ENCODE measurements at places on chromosomes 1 and 21.

- DNase-seq = no peak
These were observed 2.1 kb upstream of the PRRX1 start for GRCh38 chr1:170661646-170662411.

- no peak for DNase-seq
These were observed 56.3 kb downstream of the SMYD3 start for GRCh38 chr1:246450611-246451251.

DNA sequence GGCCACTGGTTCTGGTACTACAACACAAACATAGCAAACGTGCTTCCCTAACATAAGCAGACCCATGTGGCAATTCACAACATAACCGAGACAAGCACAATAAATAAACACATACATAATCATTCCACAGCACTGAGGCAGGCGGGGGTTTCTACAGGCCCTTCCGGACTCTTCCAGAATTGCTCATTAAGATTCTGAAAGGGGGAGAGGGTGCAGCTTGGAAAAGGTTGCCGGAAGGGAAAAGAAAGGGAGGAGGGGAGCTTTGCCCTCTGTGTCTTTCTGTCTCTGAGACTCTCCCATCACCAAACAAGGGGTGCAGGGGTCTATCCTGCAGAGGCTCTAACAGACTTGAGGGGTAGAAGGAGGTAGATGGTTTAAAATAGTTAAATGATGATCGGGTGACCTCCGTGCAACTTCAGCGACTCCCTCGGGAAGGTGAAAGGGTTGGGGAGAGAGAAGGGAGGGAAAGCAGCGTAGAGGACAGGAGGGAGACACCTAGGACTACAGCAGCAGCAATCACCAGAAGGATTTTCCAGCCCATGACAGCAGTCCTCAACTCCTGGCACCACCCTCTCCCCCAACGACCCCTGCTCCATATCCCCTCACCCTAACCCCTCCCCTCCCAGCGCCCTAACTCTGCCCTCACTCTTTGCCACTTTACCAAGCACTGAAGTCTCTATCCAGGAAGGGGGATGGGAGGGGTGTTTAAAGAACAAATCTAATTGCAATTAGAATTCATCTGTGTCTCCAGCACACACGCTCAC is 365.5 kb upstream of the ESRRG start:
- no peak for DNase-seq

GRCh38 chr1:1753607-1754005 is 24.7 kb downstream of the NADK start:
- DNase-seq = no peak

- no peak for DNase-seq
These were observed 17.6 kb downstream of the CRB1 start for GRCh38 chr1:197285526-197286205.
